Coronary artery (tissue), 2 donors: ENCODE measurements at places on chromosomes 16 and 17.

GRCh38 chr16:24771132-24771778 lies 41.8 kb downstream of the TNRC6A start:
- DNase-seq = no peak

GRCh38 chr16:20803561-20804214 lies 2.6 kb downstream of the ERI2 start:
- no peak for DNase-seq

DNA sequence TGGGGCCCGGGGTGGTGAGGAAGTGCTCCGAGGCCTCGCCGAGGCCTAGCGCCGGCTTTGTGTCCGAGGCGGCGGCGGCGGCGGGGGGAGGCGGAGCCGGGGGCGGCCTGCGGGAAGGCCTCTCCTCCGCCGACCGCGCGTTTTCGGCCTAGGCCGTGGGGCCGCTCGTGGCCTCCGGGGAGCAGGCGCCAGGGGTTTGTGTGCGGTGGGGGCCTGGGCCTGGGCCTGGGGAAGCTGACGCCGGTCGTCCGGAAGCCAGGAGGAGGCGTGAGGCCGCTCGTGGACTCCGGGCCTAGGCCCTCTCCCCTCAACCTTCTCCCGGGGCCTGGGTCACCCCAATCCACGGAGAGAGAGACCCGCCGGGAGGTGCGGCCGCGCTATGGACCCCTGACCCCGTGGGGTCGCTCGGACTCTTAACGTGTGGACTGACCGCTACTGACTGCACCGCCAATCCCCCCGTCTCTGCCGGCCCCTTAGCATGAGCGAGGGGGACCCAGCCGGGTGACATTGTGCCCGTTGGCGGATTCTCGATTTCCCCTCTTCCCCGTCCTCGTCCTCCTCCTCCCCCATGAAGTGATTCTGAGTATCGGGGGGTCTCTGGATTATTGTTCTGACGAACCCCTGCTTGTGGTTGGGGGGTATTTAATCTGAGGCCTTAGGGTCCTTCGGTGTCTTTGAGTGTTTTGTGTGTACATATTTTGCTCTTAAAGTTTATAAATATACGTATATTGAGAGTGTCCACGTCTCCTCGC lies 660 bp downstream of the RBBP6 start:
- DNase-seq = no peak

DNA sequence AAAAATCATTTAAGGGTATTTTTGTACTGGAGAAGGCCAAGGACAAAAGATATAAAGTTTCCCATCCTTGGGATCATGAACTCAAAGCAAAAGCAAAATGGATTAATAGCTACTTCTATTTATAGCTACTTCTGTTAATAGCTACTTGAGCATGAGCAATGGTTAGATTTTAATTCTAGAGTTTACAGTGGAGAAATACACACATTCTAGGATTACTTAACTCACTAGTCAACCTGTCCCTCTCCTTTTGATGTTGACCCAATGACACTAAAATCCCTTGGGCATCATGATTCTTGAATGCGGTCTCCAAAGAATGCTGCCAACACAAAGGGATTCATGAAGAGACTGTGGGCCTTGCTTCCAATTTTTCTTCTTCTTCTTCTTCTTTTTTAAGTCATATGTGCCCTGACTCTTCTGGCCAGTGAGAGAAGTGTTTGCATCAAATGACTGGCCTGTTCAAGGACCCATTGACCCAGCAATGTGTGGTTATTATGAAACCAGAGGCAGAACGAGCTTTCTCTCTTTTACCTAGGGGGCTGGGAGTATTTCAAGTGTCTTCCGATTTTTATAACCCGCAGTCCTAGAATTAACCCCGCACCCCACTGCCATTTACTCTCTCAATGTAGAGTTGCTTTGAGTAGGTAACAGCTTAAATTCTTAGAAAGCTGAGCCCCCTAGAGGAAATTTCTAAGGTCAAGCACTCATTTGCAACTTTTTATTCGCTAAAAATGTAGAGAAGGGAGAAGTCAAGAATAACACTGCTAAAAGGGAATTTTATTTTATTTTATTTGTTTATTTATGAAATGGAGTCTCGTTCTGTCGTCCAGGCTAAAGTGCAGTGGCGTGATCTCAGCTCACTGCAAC lies 34.6 kb downstream of the OTOA start:
- no peak for DNase-seq

- DNase-seq = no peak
Measured at GRCh38 chr17:73514146-73514863, 129.9 kb downstream of the SDK2 start.

GRCh38 chr17:41844971-41845370 lies 7.3 kb downstream of the KLHL10 start:
- DNase-seq = no peak

- DNase-seq = no peak
Measured at GRCh38 chr16:3328643-3329042, 23.3 kb downstream of the ZNF75A start.

DNA sequence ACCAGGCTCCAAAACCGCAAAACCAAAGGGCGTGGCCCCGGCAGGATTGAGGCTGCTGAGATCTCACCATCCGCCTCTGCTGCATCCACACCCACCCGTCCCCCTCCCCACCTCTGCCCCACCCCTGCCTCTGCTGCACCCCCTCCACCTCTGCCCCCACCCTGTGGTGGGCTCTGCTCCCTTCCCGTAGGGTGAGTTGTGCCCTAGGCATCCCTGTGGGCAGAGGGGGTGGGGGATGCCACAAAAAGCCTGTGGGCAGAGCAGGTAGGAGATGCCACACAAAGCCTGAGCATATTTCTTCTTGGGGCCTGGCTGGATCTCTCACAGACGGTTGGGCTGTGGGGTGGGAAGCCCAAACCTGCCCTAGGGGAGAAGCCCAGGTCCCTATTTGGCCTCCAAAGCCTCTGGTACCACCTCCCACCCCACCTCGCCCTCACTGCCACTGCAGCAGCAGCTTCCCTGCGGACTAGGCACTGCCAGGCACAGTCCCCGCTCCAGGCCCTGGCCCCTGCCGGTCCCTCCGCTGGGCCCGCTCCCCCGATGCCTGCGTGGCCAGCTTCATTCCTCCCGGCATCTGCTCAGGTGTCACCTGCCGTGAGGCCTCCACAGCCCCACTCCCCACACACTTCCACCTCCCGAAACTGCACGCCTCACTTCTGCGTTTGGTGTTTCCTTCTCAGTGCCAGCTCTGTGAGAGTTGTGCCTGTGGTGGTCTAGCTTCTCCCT lies 11.3 kb upstream of the PABPN1L start:
- DNase-seq = no peak

GRCh38 chr17:7955414-7956227 lies 23.6 kb downstream of the CNTROB start:
- no peak for DNase-seq

DNA sequence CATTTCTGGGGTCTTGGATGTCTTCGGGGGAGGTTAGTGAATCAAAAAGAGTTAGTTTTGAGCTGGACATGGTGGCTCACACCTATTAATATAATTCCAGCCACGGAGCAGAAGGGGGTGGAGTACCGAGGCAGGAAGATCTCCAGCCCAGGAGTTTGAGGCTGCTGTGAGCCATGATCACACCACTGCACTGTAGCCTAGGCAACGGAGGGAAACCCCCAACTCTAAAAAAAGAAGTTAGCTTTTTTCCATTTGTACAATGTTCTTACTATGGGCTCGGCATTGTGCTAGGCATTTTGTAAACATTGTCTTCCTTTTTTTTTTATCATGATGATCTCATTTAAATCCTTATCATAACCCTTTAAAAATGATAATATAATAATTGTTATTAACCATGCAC lies 8.3 kb upstream of the SNF8 start:
- DNase-seq = no peak

DNA sequence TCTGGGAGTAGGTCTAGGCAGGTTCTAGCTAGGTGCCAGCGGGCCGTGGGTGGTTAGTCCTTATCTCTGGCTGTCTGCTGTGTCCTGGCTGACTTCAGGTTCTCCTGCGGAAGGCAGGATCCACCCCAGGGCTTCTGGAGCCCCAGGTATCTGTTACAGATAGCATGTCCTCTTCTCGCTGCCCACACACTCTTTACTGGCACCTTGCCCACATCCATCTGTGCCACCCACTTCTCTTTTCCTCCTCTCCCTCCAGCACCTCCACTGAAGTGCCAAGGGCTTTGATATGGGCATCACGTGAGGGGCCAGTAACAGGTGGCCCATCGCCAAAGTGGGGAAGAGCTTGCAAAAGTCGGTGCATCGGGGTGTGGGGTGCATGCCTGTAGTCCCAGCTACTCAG lies 4.6 kb upstream of the MPP2 start:
- DNase-seq = no peak

GRCh38 chr16:21084631-21085225 lies 65.9 kb downstream of the DNAH3 start:
- DNase-seq = no peak

GRCh38 chr17:1713878-1714426 lies 3.8 kb upstream of the TLCD2 start:
- peak; percentile 73 for DNase-seq

DNA sequence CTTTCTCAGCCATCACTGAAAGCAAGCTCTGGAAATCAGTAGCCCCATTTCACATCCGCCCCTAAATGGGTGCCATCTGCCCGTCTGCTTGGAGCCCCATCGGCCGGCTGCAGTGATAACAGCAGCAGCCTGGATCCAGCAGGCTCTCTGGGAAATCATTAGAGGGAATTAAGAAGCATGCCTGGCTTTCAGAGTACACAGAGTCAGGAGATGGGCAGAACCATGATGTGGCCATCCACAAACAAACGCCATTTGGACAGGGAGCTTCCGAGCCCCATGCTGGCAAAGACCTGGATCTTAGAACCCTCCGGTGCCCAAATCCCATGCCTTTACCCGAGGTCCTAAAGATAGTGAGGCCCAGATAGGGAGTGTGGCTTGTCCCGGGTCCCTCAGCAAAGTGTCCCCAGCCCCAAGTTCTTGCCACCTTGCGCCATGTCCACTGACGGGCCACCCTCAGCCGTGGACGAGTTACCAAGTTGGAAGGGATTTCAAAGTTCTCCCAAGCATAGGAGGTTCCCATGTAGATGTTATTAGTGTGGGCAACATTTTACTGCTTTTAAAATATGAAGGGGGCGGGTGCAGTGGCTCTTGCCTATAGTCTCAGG lies 1.0 kb upstream of the LITAF start:
- no peak for DNase-seq

DNA sequence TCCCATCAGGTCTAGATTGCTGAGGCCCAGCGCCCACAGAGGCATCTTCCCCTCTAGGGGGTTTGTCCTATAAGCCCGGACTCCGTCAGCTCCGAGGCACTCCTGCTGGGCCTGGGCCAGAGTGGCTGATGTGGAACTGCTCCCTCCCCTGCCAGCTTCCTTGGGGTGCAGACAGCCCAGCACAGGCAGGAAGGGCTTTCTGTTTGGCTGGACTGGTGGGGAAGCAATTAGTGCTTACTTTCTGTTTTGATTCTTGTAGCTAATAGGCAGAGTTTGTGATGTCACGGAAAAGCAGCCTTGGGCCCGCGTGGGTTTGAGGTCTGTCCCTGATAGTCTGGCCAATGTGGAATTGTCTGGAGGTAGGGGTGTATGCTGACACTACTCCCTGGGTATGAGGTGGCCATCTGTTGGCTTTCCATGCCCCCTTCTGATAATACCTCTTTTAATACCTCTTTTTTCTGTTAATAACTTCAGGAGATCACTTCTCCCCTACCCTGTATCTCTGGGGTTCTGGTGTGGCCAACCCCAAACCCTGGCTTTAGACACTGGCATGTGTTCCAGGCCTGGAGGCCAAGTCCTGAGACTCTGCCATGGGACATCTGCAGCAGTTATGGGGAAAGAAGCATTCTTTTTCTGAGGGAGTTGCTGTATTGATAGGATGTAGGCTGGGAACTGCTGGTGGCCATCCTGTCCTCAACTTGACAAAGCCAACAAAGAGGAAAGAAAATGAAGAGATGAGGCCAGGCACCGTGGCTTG lies 190.9 kb downstream of the RAB11FIP4 start:
- DNase-seq = peak; percentile 47

DNA sequence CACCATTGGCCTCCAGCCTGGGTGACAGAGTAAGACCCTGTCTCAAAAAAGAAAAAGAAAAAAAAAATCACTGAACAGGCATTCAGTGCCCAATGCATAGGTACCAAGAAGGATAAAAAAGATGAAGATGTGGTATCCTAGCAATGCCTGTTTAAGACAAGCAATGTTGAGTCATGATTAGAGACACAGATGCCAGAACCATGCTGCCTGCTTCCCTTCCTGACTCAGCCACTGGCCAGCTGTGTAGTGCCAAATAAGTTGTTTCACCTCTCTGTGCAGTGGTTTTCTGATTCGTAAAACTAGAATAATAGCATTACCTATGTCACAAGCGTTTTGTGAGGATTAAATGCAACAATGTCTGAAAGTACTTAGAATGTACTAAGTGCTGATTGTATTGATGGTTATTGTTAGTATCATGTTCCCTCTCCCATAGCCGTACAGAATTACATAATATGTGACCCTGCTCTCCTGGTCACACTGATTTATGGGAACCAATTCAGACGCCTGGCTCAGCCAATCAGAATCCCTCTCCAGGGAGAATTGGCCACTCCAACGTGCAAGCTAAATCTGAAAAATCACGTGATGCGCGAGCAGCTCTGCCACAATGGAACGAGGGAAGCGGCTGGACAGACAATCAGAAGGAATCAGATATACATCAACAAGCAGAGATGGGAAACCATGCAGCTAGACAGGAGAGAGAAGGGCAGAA lies 241.9 kb downstream of the SLC39A11 start:
- no peak for DNase-seq

GRCh38 chr16:25721439-25721838 lies 29.7 kb downstream of the HS3ST4 start:
- DNase-seq = no peak

DNA sequence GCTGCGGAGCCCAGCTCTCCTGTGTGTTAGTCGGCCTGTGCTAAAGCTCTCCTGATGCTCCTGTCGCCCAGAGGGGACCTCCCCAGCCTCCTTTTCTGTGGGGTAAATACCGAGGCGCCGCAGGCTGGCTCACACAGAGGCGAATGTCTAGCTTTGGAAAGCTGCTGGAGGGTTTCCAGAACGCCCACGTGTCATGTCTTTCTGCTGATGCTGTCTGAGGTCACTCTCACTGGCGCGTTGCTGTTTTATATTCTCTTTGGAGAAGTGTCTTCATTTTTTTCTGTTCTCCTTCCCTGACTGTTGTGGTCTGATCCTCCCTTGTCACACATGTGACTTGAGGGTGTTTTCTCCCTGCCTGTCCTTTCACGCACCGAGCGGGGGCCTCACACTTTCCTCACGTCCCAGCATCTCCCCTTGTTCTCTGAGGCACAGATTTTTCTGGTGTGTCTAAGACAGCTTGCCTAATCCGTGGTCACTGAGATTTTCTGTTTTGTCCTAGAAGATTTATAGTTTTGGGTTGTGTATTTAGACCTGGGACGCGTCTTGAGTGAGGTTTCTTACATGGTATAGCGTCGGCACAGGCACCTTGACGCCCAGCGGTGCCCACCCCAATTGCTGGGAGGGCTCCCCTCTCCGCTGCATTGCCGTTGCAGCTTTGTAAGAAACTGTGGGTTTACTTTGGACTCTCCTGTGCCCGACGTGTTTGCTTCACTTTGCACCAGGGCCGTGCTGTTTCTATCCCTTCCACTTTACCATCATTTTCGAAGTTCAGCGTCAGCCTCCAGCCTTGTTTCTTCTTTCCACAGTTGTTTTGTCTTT lies 92.1 kb upstream of the ZNF750 start:
- peak; percentile 66 for DNase-seq

DNA sequence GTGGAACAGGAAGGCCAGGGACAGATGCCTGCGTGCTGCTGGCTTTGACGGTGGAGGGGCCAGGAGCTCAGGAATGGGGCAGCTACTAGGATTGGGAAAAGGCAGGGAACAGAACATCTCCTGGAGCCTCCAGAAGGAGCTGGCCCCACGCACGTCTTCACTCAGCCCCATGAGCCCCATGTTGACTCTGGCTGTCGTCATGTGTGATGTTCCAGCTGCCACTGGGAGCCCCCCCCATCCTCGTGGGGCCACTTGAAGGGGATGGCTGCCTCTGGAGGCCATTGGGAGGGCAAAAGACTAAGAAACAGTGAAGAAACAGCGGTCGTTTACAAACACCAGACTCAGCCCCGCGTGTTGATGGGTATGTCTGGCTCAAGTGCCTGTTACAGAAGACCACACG lies 18.5 kb upstream of the APRT start:
- no peak for DNase-seq
